ENCODE measurements at places on chromosomes 6 and 20.

GRCh38 chr20:57220337-57221145, 45.9 kb downstream of the BMP7 start:
- DNase-seq: no peak

- peak; percentile 17 for DNase-seq
These were observed 12.6 kb downstream of the CPNE5 start for GRCh38 chr6:36826520-36827227.

DNA sequence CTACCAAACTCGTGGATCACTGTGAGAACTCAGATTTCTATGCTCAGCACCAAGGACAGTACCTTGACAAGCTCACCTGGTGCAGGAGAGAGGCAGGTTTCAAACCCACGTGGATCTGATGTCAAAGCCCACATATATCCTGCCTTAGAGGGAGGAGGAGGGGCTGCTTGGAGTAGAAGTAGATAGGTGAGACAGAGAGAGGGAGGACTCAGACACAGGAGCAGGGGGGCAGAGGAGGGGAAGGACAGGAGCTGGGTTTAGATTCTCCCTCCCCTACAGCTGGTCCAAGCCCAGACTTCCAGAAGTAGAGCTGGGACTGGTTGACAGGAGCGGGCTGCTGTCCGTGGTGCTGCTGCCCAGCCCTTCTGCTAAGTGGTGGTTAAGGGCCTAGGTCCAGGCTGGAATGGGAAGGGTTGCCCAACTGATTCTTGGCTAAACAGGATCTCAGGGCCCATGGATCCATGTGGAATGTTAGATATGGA, 77.5 kb downstream of the CDH22 start:
- DNase-seq: peak; percentile 11

DNA sequence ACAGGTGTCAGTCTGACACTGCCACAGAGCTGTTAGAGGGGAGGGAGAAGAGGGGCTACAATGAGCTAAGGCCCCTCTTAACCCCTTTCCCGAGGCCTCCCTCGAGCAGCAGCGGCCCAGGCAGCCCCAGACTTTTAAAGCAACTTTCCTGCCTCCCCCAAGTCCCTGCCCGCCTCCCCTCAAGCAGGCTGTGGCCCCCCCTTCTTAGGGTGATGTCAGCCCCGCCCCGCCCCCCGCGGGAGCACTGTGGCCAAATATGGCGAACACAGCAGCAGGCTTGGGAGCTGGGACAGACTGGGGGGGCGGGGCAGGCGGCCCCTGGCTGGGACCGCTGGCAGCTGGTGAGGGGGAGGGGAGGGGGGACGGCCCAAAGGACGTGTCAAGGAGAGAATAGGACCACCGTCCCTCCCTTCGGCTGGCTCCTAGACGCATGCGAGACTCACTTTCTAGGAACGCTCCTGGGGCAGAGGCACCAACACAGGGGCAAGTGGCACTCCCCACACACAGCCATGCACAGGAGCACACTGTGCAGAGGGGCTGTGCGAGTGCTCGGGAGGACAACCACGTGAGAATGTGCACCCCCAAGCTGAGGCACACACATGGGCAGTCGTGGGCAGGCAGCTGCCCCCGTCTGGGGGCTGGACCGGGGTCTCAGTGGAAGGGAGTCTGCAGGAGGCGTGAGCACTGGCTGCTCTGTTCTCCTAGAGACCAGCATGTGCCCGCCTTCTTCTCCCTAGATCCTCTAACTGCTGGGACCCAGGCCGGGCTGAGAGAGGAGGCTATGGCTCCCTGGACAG, 6.7 kb downstream of the TEAD3 start:
- peak; percentile 83 for DNase-seq

GRCh38 chr6:160274871-160275510, 16.4 kb upstream of the SLC22A2 start:
- no peak for DNase-seq
